H9 (cell line): ENCODE measurements at places on chromosomes 4 and X. TPM values are rescaled to one million over a fixed set of nuclear protein-coding genes. Genes with fewer than 3 reads are reported as not detected.

Gene HS6ST2
- total RNA-seq = 3.9 and 4.8 TPM in 2 replicates

Gene BCLAF3
- total RNA-seq = 6.4 and 7.9 TPM in 2 replicates

GRCh38 chrX:113947548-113947947 lies 636.3 kb upstream of the HTR2C start:
- H3K27ac ChIP-seq = no peak overlapping the region
- no peaks in the 10 kb centered on the region for H3K27me3 ChIP-seq
- no peak for DNase-seq

- DNase-seq = no peak
- H3K27ac ChIP-seq = no peak overlapping the region
- H3K27me3 ChIP-seq = no peaks in the 10 kb centered on the region; the same call in 1 of the 2 replicates
- no peaks in the 10 kb centered on the region for H3K36me3 ChIP-seq
Observed at GRCh38 chrX:154735695-154736393, 15.0 kb downstream of the GAB3 start.

DNA sequence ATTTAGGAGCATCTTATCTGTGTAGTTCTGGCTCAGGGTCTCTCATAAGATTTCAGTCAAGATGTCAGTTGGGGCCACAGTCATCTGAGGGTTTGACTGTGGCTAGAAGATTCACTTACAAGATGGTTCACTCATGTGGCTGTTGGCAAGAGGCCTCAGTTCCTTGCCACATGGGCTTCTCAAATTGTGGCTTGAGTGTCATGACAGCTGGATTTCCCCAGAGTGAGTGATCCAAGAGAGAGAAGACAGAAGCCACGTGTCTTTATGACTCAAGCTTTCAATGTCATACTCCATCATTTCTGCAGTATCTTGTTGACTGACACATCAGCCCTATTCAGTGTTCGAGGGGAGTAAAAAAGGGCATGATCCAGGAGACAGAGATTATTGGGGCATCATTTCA lies 131.3 kb upstream of the AP1S2 start:
- H3K4me3 ChIP-seq = no peak overlapping the region
- H3K27ac ChIP-seq = no peak overlapping the region
- no peak for DNase-seq
- no peaks in the 10 kb centered on the region; the same call in 1 of the 2 replicates for H3K4me1 ChIP-seq

- H3K4me1 ChIP-seq = no peaks in the 10 kb centered on the region
- H3K36me3 ChIP-seq = no peaks in the 10 kb centered on the region
- DNase-seq = no peak
- H3K4me3 ChIP-seq = no peak overlapping the region
Observed at GRCh38 chr4:14701896-14702295, 300.4 kb upstream of the CPEB2 start.

- no peaks in the 10 kb centered on the region for H3K4me1 ChIP-seq
- H3K36me3 ChIP-seq = no peaks in the 10 kb centered on the region; the same call in 2 of the 3 replicates
- no peak overlapping the region for H3K27ac ChIP-seq
- peak overlapping the region; percentile 71 for H3K4me3 ChIP-seq
- DNase-seq = peak; percentile 50
Observed at GRCh38 chrX:69615342-69615741, 571 bp upstream of the EDA start.

- no peaks in the 10 kb centered on the region for H3K27me3 ChIP-seq
- peaks cover 2% of the 10 kb centered on the region; the same call in 1 of the 2 replicates for H3K36me3 ChIP-seq
- no peak overlapping the region for H3K27ac ChIP-seq
- no peak for DNase-seq
Observed at GRCh38 chrX:107389726-107390125, 59.7 kb upstream of the FRMPD3 start.

DNA sequence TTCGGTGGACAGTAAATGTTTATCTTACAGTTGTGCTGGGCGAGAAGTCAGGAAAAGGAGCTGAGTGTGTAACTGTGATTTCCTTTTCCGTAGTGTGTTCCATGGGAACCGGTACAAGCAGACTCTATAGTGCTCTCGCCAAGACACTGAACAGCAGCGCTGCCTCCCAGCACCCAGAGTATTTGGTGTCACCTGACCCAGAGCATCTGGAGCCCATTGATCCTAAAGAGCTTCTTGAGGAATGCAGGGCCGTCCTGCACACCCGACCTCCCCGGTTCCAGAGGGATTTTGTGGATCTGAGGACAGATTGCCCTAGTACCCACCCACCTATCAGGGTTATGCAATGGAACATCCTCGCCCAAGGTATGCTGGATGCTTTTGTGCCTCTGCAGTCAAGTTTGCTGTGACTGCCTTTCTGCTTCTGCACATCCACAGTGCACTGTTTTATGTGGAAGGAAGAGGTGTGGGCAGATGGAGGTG lies 27.4 kb downstream of the NOCT start:
- H3K36me3 ChIP-seq = peaks cover 39% of the 10 kb centered on the region
- no peaks in the 10 kb centered on the region for H3K4me1 ChIP-seq
- no peaks in the 10 kb centered on the region for H3K27me3 ChIP-seq

DNA sequence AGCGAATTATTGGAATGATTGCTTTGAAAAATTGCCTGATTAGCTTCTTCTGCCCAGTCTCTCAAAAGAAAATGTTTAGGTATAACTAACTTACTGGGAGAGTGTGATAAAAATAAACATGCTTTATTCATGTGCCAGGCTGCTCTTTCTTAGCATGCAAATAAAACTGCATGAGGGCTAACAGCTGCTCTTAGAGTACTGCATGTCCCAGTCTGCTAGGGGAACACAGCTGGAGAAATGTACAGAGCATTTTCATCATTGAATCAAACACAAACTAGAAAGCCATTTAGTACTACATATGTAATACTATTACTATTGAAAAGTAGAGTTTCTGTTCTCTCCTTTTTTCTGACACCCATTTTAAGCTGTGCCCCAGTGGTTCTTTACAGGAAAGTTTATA lies 726.0 kb downstream of the GRID2 start:
- DNase-seq = no peak
- peaks cover 8% of the 10 kb centered on the region; the same call in 1 of the 3 replicates for H3K36me3 ChIP-seq
- H3K4me3 ChIP-seq = no peak overlapping the region
